ENCODE measurements at places on chromosomes 6 and 20.

- DNase-seq: peak; percentile 57
Measured at GRCh38 chr6:84227434-84228197, at the start of gene CEP162. CEP162 (minus strand) TSS chr6:84227643; CDS start chr6:84226393, 1,250 bp downstream.

DNA sequence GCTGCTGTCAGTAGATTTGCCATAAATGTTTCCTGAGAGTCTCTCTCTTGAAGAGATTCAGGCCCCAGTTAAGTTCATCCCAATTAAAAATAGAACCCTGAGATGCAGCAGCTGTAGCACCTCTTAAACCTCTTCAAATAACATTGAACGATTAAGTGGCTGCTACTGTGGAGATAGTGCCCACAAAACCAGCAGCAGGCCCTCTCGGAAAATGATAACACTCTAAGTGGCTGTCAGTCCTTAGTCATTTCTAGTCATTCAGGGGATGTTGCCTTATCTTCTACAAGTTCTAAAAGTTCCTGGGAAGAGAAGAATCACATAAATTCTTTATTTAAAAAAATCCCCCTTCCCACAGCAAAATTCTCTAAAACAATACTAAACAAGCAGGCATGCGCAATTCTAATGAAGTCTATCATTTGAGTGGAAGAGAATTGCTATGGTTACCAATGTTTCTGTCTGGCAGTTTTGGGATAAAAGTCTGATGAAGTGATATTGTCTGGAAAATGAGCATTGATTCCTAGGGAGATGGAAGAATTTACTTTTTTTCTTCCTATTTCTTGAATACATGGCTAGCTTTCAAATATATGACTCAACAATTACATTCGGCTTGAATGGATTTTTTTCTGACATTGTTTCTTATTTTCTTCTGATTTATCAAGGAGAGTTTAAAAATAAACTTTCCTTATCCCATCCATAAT is 131.9 kb downstream of the TRMT11 start:
- no peak for DNase-seq

DNA sequence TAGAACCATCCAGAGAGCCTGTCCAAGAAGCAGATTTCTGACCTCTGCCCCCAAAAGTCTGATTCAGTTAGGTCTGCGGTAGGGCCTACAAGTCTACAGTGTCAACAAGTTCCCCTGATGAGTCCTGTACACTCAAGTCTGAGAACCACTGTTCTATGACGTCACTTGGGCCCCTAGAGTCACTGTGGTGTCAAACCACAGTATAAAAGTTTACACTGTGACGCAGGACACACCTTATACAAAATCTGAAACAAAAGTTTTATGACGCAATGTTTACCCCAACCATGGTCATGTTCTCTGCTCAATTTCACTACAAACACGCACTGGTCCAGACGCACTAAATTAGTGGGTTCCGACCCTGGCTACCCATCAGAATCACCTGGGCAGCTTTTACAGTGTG is 17.9 kb downstream of the SLA2 start:
- DNase-seq: no peak

DNA sequence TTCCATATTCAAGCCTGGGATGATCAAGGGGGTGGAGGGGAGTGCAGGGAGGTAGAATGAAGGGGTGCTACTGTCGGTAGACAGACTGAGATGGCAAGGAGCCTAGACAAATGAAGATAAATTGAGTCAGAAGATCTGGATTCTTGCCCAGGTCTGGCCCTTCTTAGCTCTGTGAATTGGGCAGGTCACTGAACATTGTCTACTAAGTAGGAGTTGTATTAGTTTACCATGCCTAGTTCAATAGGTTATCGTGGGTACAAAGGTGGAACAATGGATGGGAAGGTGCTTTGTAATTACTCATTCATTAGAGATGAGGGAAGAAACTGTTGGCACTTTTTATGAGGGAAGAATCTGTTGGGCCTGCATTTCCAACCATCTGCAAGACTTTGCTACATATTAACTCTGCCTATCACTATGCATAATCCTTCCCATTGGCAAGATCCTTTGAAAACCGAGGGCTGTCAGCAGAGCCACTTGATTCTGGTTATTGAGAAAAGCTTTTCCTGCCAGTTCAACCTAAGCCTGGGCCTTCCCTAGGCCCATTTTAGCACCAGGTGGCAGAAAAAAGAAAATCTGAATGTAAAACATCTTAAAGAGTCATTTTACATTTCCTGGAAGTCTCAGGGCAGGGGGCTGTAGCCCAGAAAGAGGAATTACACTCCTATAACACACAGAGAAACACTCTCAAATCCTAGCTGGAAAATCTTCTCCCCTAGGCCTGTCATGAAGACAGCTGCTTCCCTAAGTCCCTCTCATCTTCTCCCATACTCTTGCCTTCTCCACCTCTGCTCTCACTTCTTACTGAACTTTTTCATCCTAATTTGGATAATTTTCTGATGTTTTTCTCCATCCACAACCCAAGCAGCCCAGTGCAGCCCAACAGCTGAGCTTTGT is 103.5 kb downstream of the CD24 start:
- DNase-seq: no peak

DNA sequence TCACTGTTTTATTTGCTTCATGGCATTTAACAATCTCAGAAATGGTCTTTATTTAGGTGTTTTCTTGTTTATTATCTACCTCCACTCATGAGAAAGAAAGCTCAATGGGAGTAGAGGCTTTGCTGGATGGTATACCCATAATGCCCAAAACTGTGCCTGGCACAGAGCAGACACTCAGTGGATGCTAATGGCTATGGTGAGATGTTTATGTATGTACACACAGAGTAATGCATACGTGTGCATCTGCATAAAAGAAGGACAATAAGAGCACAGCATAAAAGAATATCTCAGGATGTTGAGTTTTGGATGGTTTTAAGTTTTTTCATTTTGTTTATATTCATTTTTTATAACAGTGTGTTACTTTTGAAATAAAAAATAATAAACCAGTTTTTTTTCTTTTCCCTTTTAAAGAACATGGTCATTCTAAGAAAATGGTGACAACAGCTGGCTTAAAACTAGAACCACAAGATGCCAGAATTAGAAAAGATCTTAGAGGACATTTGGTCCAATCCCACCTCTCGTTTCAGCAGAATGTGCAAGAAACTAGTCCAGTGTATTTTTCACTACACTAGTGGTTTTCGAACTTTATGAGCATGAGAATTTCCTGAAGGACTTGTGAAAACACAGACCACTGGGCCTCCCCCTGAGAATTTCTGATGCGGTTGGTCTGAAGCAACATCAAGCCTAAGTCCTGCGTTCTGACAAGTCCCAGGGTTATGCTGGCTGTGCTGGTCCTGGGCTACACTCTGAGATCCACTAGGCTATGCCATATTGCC is 131.9 kb downstream of the FYN start:
- no peak for DNase-seq

GRCh38 chr6:53794137-53794719 is 577 bp upstream of the LRRC1 start:
- peak; percentile 86 for DNase-seq

GRCh38 chr20:5877128-5877527 is 73.2 kb downstream of the TRMT6 start:
- DNase-seq: no peak

GRCh38 chr6:8828376-8828775 is 393.0 kb upstream of the SLC35B3 start:
- DNase-seq: no peak

GRCh38 chr20:41830702-41831101 is 212.5 kb upstream of the CHD6 start:
- no peak for DNase-seq

DNA sequence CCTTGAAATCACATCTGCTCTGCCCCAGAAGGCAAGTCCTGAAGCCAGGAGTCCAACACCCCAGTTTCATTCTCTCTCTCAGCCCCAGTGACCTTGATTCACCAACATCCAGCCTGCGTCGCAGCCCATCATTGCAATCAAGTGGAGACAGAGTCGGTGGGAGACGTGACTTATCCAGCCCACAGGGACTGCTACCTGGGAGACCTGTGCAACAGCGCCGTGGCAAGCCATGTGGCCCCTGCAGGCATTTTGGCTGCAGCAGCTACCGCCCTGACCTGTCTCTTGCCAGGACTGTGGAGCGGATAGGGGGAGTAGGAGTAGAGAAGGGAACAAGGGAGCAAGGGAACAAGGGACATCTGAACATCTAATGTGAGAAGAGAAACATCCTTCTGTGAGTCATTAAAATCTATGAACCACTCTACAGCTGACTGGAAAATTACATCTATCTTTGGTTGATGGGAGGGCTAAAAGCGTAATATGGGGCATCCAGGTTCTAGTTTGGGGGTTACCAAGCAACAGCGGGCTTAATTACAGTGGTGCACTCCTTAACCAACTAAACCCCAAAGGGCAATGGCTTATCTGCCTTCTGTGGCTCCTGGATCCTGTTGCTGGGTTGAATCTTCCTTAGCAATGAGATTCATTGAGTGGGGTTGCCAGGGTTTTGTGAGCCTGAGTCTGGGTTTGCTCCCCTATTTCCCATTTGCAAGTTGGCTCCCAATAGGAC is 2.5 kb downstream of the LY6G6D start:
- DNase-seq: no peak

- no peak for DNase-seq
Measured at GRCh38 chr6:7664003-7664402, 61.9 kb upstream of the BMP6 start.

DNA sequence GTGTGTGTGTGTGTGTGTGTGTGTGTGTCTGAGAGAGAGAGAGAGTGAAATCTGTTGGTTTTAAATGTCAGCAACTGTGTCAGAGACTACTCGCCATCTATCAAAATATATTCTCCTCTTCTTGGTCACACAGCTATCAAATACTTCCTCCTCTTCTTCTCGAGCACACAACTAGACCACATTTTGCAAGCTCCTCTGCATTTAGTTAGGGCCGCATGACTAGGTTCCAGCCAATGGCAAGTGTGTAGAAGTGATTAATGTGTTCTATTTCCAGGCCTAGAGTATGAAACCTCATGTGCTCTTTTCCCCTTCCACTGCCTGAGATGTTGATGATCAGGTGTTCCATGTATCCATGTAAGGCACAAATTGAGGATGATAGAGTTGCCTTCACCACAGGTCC is 278.5 kb upstream of the MARCKS start:
- no peak for DNase-seq

DNA sequence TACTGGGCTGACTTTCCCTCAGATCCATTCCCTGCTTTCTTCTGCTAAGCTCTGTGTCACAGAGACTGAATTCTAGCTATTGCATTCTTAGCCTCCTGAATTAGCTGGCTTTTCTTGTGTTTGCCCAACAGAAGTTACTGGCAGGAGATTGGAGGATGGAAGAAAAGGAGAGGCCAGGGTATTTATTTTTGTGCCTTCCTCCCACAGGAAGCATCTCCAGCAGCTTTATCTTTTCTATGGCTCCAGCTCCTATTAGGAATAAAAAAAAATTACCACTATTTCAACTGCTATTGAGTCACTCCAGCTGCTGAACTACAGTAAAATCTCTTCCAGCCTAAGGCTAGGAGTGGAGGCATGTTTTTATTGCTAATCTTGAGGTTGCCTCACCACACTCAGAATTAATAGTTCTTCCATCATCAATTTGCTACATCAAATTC is 492.4 kb downstream of the RFPL4B start:
- DNase-seq: peak; percentile 64

All from AG04450 (cell line).